Activated T-cell treated with anti-CD3 and anti-CD28 coated beads for 1 hour (primary cell): ENCODE measurements at places on chromosomes 3 and 15.

DNA sequence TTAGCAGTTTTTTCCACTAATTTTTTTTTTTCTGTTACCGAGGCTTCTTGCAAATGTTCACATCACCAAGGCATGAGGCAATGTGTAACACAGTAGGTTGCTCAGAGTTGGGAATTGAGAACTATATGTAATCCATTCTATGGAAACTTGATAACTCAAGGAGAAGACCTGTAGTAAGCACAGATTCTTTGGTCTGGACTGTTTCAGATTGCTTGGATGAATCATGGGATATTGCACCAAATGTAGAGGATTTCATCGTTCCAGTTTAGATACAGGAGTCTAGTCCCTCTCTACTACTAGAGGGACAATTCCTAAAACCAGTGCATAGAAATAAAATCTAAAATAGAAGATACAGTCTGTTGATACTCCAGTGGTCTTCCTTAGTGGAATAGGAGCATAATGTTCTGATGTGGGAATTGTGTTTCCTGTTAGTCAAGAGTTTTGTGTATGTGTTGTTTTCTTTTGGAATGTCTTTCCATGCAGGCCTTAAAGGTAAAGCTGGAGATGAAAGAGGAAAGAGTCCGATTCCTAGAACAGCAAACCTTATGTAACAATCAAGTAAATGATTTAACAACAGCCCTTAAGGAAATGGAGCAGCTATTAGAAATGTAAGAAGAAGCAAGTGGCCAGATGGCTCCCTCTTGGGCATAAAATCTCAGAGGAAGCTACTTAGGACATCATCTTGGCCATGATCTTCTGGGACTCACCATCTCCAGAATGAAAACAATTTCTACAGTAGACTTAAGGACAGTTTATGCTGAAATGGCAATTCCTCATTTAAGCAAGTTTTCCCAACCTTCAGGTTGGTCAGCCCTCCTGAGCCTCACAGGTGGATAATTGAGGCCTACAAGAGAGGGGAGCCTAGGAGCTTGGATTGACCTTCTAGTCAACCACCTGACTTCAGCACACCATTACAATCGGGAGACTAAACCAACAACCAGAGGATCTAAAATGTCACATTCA lies 10.7 kb downstream of the KNSTRN start:
- DNase-seq: no peak

DNA sequence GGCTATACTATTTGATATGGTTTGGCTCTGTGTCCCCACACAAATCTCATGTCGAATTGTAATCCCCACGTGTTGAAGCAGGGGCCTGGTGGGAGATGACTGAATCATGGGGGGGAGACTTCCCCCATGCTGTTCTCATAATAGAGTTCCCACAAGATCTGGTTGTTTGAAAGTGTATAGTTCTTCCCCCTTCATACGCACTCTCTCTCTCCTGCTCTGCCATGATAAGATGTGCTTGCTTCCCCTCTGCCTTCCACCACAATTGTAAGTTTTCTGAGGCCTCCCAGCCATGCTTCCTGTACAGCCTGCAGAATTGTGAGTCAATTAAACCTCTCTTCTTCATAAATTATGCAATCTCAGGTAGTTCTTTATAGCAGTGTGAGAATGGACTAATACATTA lies 290.1 kb upstream of the CHRM5 start:
- DNase-seq: no peak

DNA sequence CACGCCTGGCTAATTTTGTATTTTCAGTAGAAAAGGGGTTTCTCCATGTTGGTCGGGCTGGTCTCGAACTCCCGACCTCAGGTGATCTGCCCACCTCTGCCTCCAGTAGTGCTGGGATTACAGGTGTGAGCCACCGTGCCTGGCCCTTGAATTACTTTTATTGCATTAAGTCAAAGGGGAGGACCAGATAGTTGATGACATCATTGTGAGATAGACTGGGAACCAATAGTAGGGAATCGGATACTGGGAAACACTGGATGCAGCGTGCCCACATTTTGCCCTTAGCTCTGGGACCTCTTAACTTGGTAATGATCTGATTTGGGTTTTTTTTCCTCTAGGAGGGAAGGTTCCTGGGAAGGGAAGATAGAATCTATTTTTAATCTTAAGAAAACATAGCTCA lies 19.2 kb downstream of the DAG1 start:
- no peak for DNase-seq

GRCh38 chr3:4401441-4401840 lies 65.6 kb downstream of the SUMF1 start:
- DNase-seq: no peak

GRCh38 chr15:63195569-63196015 lies 6.2 kb downstream of the RAB8B start:
- DNase-seq: no peak

- no peak for DNase-seq
Measured at GRCh38 chr3:39149498-39150147, 3.8 kb downstream of the CSRNP1 start.

- DNase-seq: peak; percentile 4
Measured at GRCh38 chr15:75508840-75509532, 57.5 kb upstream of the SIN3A start.

- no peak for DNase-seq
Measured at GRCh38 chr3:53716998-53717397, 129.2 kb downstream of the CHDH start.

- no peak for DNase-seq
Measured at GRCh38 chr3:110929816-110930215, 141.8 kb upstream of the NECTIN3 start.

- no peak for DNase-seq
Measured at GRCh38 chr15:25775317-25775912, 87.7 kb downstream of the ATP10A start.

DNA sequence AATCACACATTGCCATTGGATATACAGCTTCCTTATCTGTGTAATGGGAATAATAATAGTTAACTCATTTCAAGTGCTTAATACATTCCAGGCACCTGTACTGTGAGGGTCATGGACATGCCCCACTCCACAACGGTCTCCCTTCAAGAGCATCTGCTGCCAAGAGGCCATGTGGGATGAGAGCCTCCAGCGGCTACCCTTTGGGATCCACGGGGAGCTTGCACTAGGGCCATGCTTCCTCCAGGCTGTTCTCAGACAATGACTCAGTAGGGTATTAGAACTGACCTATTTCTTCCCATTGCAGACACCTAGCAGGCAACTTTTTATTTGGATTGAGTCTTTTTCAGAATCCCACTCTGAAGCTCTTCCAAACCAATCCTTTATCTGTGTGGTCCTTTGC lies 1078.9 kb downstream of the TUSC7 start:
- DNase-seq: no peak

DNA sequence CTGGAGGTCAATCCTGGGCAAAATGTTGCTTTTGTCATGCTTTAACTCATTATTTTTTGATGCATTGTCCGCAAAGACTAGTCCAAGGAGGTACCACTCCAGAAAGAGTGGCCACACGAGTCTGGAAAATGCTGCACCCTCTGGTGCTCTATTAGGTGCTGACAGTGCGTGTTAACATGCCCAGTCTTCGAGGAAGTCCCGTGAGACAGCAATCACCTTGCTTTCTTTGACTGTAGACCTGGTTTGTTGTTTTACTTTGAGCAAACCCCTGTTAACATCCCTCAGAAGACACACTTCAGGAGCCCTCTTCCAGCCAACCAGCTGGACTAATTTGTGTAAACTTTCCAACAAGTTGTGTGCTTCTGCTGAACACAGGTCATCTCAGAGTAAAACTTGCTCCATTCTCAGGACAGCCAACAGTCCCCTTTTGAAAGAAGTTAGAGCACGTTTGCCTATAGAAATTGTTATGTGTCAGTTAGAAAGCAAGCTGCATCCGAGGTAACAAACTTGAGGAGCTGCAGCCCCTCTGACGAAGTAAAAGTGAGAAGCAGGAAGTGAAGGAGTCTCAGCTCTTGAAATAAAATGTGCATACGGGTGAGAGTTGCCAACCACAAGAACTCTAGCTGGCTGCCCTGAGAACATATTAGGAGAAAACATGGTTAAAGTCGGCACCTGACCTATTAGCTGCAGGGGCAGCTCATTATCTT lies 205.0 kb downstream of the LPP start:
- no peak for DNase-seq

DNA sequence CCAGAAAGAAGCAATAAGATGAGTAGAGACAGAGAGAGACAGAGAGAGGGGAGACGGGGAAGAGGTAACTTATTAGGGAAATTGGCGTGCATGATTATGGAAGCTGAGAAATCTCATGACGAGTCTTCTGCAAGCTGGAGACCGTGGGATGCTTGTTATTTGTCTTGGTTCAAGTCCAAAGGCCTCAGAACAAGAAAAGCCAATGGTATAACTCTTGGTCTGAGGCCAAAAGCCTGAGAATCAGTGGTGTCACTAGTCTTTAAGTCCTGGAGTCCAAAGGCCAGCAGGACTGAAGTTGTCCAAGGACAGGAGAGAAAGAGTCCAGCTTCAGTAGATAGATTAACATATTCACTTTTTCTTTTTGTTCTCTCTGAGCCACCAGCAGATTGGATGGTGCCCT lies 613.6 kb downstream of the CADM2 start:
- DNase-seq: no peak
